Left cardiac atrium (tissue), 4 donors: ENCODE measurements at places on chromosomes 6 and 20. TPM values are rescaled to one million over a fixed set of nuclear protein-coding genes. Genes with fewer than 3 reads are reported as not detected.

The NFS1 gene
- total RNA-seq = 33.6 TPM

The RCAN2 gene
- total RNA-seq = 112 TPM

GRCh38 chr6:25962149-25963127, at the start of gene TRIM38:
Gene TRIM38 (plus strand): TSS chr6:25962802. CDS start chr6:25966523, 3,721 bp downstream.
- peak; percentile 75 for DNase-seq

DNA sequence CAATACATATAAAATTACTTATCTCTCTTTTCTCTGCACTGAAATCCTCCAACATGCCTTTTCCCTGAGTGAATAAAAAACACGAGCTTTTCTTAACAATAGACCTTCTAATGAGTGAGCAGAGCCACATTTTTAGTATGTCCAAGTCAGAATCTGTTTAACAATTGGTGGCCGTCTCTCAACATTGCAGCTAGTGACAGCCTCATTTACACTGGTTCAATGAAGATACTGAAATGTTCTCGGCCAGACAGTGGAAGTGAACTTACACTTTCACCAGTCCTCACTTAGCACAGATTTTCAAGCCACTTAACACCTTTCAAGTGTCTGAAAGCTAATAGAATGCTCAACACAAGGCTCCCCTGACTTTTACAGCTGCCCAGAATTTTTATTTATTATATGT, 767.1 kb downstream of the KIF16B start:
- no peak for DNase-seq

The SPINT3 gene
- not detected for total RNA-seq

GRCh38 chr6:149821492-149821891, 42.7 kb downstream of the LRP11 start:
- DNase-seq = no peak

The ACOT8 gene
- 21.4 TPM for total RNA-seq

The CITED2 gene
- 121 TPM for total RNA-seq

DNA sequence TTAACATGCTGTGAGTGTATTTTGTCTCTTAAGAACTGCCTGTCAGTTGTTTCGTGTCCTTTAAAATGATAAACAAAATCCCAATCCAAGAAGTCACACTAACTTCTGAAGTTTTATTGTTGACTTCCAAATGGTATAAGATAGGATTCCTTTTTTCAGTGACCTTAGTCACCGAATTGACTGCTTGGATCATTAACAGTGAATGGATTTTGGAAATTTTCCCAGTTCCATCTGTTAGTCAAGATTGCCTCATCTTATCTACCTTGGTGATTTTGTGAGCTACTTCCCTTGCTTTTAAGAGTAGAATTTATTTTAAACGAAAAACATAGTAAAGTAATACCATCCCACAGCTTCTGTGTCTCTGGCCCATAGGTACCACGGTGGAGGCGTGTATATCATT, 14.9 kb downstream of the RIOK1 start:
- DNase-seq = no peak

The PRKN gene
- 22.2 TPM for total RNA-seq

DNA sequence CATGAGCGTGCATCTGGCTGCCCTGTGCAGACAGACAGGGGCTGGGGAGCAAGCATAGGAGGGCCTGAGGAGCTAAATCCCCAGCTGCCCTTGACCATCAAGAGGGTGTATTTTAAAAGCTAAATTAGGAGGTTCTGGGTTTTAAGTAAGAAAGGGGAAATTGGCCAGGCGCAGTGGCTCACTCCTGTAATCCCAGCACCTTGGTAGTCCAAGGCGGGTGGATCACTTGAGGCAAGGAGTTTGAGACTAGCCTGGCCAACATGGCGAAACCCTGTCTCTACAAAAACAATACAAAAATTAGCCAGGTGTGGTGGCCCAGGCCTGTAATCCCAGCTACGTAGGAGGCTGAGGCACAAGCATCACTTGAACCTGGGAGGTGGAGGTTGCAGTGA, 27.8 kb downstream of the SERPINB6 start:
- DNase-seq = no peak

- DNase-seq = peak; percentile 66
These were observed 124.3 kb downstream of the DLL1 start for GRCh38 chr6:170166511-170167122.

The MYCT1 gene
- total RNA-seq = 13.9 TPM

DNA sequence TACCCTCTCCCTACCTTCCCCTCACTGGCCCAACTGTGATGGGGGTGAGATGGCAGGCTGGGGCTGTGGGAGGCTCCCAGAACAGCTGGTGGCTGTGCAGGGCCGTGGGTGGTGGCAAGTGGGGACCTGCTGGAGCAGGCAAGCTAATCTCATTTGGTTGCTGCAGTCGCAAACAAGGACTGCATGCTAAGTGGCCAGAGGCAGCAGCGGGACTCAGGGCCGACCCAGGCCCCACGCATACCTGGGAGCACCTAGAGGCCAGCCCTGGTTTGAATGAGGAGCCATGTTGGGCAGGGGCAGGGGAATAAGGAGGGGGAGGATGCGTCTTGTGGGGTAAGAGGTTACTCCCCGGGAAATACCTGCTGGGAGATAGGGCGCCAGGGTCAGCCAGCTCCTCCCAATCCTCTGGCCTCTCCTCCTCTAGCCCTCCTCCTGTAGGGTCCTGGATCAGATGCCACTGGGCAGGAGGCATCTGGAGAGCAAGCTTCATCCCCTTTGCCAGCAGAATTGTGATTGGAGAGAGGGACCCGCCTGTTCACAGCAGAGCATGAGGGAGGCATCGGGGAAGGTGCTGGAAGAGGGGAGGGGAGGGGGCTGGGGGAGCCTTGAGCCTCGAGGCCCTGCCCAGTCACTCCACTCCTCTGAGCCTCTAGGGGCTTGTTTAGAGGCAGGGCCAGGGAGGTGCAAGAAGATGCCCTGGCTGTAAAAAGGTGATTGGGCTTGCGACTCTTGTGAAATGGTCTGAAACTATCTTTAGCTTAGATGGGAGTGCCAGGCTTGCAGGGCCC, 24.3 kb upstream of the CDH22 start:
- DNase-seq = no peak

The SLC22A2 gene
- total RNA-seq = not detected

The ABCC10 gene
- total RNA-seq = 12.5 TPM

DNA sequence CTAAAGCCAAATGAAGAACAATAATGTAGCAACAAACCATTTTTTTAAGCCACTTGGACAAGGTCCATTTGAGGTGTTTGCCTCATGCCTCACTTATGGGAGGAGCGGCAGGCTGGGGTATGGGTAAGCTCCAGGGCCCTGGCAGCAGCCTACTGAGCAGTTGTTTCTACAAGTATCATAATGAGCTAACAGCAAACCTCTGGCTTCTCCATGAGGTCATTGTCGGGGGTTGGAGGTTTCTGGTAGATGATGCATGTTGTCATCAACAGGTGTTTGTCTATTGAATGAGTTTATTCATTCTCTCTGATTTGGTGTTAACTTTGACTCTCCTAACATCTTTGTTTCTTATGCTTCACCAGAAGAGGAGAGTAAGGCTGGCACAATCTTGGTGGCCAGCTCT, 150.7 kb downstream of the TBC1D7 start:
- DNase-seq = no peak

GRCh38 chr6:159716247-159717096, 10.8 kb upstream of the WTAP start:
- DNase-seq = no peak

The ZNF76 gene
- 26.4 TPM for total RNA-seq

DNA sequence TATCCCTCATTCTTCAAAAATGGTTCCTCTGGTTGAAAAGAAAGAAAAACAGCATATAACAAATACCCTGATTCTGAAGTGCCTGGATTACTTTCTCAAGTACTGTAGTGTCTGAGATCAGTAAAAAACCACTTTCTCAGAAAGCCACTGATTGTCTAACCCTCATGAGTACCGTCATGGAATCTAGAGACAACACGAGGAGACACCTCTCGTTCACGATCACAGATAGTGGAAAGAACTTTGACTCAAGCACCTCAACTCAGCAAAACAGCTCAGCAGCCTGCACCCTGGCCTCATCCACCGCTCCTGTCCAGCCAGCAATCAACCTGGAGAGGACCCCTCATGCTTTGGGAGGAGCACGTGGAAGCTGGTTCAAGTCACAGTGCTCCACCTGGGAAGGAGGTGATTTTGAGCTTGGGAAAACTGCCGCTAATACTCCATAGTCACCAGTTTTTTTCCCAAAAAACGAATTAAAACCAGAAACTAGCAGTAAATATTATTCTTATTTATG, 1.0 kb downstream of the SCML4 start:
- DNase-seq = no peak

DNA sequence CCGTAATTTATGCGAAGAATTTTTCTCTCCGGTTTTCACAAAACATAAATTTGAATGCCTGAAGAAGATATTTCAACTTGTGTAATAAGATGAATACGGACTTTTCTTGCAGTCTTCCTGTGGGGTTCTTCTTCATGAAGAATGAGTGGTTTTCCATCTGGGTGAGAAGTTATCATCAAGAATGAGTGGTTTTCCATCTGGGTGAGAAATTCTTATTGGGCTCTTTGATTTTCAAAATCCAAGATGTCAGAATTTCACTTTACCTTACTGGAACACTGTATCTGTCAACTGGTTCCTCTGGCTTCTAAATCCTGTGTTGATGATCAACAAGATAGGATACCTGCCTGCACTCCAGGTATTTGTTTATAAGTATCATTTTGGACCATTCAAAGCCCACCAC, 160.1 kb upstream of the C6orf118 start:
- no peak for DNase-seq

- no peak for DNase-seq
These were observed 18.7 kb downstream of the SOX4 start for GRCh38 chr6:21612067-21612745.

DNA sequence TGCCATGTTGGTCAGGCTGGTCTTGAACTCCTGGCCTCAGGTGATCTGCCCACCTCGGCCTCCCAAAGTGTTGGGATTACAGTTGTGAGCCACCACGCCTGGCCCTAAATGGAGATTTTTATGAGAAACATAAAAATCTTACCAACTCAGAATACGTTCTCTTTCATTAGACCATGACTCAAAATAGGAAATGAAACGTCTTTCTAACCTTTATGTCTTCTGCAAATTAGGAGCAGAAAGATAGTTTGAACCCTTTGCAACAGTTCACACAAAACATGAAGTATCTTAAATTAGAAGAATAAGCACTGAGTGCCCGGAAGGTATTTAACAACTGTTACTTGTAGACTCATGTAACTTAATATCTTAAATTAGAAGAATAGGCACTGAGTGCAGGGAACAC, 48.3 kb downstream of the AHI1 start:
- DNase-seq = no peak

DNA sequence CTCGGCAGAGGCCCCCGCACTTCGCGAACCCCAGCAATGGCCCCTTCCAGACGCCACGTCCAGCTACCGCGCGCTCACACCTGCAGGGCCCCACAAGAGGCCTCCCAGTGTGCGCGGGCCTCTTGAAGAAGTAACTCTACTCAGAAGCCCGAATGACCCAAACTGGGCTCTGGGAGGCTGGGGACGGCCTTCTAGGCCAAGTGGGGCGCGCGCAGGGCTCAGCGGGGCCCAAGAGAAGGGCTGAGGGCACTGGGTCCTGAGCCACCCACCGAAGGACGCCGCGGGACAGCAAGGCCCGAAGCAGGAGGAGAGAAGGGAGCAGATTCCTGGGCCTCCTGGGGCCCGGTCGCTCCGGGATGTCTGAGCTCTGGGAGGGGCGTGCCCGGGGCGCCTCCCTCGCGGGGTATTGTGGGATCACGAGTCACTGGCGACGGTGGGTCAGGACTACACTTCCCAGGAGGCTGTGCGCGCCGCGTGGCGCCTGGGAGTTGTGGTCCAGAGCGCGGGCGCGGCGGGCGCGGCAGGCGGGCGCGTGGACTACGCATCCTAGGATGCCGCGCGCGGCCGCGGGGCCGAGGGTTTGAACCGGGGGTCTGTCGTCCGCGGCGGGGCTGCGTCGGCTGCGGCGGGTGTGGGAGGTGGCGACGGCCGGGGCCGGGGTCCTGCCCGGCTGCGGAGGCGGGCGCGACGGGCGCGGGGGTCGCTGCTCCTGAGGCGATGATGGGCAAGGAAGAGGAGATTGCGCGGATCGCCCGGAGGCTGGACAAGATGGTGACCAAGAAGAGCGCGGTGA, at the start of gene TCEA2:
Gene TCEA2, plus strand, starts transcription at position 603 of the 793 bp plus-strand sequence. Its CDS starts 115 bp downstream, at position 718.
- peak; percentile 99 for DNase-seq

- DNase-seq = no peak
These were observed 23.4 kb upstream of the RANBP9 start for GRCh38 chr6:13735031-13735430.

DNA sequence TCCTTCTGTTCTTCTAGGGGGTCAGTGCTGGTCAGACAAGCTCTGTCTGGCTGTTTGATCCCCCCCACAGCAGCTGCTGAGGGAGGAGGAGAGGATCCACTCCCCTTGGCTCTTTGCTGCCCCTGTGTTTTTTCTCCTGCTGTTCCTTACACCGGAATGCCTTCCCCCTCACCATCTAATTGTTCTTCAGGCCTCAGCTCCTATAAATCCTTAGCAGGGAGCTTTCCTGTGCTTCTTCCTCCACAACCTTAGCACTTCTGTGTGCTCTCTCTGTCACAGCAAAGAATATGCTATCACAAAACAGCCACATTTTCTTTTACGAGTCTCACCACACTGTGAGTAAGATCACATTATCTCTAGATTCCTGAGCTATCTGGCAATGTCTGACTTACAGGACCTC, 196.6 kb downstream of the OTOR start:
- DNase-seq = no peak

DNA sequence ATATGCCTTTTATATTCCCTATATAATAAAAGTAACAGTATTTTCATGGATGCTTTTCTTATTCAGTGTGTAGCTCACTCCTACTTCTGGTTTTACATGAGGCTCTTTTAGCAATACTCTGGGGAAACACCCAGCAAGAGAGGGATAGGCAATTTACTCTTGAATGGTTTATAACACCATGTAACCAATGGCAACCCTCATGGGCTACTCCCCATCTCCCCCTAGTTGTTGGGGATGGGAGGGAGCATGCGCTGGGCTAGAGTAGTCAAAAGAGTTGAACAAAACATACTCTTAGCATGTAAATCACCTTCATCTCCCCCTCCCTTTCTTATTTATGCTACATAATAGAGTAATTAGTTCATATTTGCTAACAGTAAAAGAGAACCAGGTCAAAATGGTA, 140.1 kb upstream of the LRFN2 start:
- no peak for DNase-seq

GRCh38 chr20:12166053-12166717, 248.5 kb downstream of the BTBD3 start:
- peak; percentile 74 for DNase-seq

DNA sequence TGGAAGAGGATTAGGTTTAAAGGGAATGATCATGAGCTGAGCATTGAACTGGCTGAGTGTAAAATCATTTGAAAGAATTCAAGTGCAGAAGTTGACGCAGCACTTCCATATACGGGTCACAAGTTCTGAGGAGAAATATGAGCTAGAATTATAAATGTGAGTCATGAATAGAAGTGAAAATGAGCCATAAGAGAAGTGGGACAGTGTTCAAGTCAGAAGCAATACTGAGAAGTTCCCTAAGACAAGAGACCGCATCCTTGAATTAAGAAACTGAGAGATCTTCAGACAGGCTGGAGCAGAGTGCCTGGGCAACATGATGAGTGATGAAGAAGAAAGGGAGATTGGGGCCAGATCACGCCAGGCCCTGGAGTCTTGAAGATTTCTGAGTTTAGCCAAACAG, 209.7 kb downstream of the TBX18 start:
- DNase-seq = no peak

DNA sequence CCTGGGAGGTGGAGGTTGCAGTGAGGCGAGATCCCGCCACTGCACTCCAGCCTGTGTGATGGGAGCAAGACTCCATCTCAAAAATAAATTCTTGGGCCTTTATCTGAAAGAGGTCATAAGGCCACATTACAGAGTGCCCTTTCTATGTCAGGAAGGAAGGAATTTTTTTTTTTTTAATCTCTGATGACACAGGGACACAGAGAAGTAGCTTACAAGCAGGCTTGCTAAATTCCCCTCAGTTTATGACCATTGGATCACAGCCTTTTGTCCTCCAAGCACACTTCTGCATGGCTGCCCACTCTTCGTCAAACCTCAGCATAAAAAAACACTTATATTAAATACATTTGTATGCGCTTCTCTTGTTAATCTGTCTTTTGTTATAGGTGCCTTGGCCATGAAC, 7.5 kb upstream of the IFNGR1 start:
- no peak for DNase-seq
